ENCODE measurements at places on chromosomes 7 and 10.

DNA sequence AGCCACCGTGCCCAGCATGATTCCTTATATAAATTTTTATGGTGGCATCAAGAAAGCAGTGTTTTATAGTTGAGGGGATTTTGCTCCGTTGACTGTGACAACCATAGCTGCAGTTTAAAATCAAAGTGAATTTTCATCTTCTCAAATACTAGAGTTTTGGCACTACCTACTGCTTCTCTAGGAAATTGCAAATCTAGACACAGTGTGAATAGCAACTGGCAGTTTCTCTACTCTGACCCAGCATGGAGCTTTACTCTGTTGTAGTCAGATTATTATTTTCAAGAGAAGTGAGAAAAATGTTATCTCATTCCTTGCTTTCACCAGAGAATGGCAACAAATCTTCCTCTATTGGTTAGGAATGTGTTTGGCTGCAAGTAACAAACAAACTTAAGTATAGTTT is 22.9 kb downstream of the MCM10 start:
- DNase-seq: no peak

DNA sequence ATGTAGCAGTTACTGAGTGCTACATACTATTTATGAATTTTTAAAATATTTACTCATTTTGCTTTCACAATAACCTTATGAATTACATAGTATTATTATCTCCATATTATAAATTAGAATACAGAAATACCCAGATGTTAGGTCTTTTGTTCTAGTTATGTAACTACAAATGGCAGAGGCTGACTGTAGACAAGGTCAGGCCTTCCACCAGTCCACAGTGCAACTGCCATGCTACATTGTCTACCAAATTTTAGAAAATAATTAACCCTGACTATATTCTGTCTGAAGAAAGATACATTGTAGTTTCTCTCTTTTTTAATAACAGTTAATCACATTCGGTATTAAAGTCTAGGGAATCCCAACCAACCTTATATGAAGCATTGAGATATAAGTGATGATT is 280.9 kb downstream of the MALRD1 start:
- DNase-seq: no peak

- peak; percentile 89 for DNase-seq
Measured at GRCh38 chr7:74061840-74062539, 21.6 kb upstream of the LIMK1 start.

GRCh38 chr7:70647801-70648498 is 484.0 kb upstream of the GALNT17 start:
- peak; percentile 46 for DNase-seq

GRCh38 chr7:145050415-145050814 is 214.6 kb upstream of the TPK1 start:
- DNase-seq: no peak

DNA sequence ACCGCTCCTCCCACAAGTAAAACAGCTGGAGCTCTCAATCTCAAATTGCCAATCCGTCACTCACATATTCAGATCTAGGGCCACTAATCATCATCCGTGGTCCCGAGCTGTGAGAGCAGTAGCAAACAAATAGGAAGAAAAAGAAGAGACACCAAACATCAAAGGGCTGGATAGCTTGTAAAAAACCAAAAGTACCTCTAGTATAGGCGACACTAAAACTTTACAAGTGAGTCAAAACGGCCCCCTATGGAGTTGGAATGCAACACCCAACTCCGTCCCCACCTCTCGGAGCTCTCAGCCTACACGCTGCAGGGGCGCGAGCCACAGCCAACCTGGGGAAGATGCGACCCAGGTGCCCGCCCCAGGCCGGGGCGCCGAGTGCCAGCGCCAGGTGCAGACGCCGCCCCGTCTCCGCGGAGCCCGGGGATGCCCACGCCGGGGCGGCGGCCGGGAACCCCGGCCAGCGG is 581 bp downstream of the FAM3C start:
- DNase-seq: peak; percentile 51

GRCh38 chr7:3076163-3076562 is 32.5 kb upstream of the CARD11 start:
- DNase-seq: no peak

- no peak for DNase-seq
Measured at GRCh38 chr10:55048830-55049498, 247.9 kb upstream of the PCDH15 start.

DNA sequence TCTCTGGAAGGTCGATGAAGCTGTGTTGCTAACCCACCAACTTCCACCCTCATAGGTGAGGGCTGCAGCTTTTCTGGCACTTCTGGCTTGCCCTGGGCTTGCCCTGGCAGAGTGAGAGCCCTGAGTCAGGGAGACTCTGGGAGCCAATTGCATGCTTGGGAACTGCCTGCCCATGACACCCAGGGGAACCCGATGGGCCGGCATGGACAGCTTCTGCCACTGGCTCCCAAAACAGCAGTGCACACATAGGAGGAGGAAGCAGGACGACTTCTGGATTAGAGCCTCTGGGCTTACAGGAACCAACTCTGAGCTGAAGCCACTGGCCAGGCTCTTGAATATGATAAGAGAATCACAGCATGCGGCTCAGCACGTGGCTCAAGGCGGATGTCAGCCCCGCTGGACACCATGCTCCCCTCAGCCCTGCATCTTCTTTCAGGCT is 135.2 kb upstream of the UNC5B start:
- DNase-seq: peak; percentile 5
